ENCODE measurements at places on chromosomes 13 and 19. TPM values are rescaled to one million over a fixed set of nuclear protein-coding genes. Genes with fewer than 3 reads are reported as not detected.

DNA sequence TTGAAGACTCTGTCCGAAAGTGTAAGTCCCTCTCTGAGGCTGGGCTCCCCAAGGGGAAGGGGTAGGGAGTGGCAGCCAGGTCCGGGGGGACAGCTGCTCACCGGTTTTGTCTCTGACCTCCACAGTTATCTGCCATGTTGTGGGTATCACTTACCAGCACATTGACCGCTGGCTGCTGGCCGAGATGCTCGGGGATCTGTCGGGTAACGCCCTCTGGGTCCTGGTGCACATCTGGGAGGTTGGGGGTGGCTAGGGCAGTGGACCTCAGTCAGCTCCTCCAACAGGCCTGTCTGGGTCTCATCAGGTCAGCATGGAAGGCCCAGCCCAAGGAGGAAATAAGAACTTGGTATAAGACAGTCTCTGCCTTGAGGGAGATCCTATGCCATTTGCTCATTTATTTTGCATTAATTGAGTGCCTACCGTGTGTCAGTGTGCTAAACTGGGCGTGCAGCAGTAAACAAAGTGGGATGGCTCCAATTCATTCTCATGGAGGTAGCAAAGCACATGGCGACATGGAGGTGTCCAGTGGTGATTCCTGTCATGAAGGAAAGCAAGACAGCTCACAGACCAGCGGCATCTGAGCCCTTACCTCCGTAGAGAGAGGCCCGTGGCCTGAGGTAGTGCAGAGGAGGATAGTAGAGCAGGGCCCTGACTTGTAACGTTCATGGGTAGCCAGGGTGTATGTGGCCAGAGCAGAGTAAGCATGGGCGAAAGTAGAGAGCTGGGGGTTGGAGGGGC, 13.7 kb downstream of the EIF3K start:
- no peak for DNase-seq

DNA sequence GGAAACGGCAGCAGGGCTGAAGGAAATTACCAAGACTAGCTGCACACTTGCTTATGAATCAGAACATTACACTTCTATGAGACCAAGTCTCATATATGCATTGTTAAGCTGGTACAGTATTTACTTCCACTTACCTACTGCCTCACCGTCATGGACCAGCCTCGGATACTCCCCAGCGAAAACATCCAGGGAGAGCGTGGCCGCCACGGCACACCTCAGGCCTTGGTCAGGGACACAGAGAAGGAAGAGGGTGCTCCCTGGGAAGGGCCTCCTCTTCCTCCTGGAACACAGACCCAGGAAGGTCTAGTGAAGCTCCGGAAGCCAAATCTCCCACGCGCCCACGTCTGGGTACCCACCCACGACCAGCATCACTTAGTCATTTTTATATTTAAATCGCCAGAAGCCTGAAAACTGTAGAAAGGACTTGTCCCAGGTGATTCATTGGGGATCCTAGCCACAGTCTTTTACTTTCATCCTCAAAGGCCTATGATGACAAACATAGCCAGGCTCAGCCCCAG, 24.4 kb upstream of the MTIF3 start:
- no peak for DNase-seq

GRCh38 chr19:48501494-48502349, 9.9 kb downstream of the LMTK3 start:
- peak; percentile 42 for DNase-seq

- no peak for DNase-seq
Measured at GRCh38 chr19:47309038-47309437, 623 bp upstream of the C5AR1 start.

DNA sequence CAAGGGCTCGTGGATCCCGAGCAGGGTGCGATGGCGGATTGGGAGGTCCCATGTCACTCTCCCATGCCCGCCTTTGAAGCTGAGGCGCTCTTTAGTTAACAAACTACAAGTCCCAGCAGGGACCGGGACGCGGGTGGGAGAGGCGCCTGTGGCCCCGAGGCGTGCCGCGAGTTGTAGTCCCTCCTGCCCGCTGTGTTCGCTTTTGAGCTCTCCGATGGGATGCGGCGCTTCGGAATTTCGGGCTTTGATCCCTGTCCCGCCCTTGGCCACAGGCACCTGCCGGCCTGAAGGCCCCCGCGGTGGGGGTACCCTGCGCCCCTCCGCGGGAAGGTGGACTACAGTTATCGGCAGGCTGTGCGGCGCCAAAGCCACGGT, 11.0 kb downstream of the CYTH2 start:
- DNase-seq = no peak

GRCh38 chr19:23273590-23274412, 23.6 kb upstream of the ZNF724 start:
- peak; percentile 90 for DNase-seq

DNA sequence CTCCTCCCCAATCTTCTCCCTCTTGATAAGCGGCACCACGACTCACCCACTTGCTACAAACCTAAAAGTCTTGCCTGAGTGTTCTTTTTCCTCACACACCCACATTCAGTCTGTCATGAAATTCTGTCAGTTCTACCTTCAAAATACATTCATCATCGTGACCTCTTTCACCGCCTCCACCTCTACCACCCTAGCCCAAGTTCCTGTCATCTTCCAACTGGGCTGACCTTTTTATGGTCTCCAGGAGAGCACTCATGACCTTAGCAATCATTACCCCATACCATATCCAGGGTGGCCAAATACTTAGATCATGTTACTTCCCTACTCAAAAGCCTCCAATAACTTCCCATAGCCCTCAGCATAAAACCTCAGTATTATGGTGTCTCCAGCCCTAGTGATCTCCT, 110.4 kb upstream of the TSC22D1 start:
- no peak for DNase-seq

DNA sequence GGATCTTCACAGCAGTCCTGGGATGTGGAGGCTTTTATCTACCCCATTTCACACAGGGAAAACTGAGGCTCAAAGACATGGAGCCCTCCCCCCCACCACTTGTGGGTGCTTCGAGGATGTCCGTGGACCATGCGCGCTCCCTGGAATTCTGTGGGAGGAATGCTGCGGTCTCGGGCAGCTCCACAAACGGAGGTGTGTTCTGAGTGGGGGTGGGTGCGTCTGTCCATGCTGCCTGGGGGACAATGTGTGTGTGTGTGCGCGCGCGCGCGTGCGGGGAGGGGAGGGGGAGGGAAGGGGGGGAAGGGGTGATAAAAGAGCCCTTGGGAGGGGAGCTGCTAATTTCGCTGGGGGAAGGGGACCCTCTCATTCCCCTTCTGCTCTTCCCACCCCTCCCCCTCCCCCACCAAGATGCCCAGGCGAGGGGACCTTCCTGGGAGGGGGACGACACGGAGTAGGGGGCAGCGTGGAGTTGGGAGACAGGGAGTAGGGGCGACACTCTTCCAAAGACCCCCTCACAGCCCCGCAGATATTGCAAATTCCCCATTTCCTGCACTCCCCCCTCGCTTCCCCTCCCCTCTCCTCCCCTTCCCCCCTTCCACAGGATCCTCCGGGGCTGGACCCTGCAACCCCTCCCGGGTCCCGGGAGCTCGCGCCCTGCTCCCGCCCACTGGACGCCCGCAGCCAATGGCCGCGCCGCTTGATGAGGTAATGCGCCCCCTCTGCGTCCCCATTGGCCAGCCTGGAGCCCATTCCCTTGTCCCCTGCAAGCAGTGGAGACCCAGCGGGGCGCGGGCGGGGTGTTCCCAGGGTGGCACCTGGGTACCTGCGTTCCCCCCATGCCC, 18.9 kb upstream of the ZNRF4 start:
- no peak for DNase-seq

GRCh38 chr13:99981735-99982035, at the start of gene ZIC2:
ZIC2 (plus strand) TSS chr13:99981784; CDS start chr13:99982065, 281 bp downstream.
- DNase-seq = no peak

DNA sequence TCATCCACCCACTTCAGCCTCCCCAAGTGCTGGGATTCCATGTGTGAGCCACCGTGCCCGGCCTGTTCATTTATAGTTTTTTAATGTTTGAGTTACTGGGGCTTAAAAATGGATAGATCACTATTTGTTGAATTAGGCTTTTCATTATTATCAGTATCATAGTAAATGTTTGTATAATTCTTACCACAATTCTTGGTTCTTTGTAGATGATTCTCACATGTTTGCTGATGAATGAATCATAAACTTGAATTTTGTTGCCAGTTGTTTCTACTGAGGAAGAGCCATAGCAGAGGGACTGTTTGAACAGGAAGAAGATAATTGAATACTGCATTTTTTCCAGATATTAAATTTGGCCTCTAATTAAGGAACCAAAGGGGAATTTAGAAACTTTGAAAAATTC, 2.6 kb upstream of the LPAR6 start:
- no peak for DNase-seq

DNA sequence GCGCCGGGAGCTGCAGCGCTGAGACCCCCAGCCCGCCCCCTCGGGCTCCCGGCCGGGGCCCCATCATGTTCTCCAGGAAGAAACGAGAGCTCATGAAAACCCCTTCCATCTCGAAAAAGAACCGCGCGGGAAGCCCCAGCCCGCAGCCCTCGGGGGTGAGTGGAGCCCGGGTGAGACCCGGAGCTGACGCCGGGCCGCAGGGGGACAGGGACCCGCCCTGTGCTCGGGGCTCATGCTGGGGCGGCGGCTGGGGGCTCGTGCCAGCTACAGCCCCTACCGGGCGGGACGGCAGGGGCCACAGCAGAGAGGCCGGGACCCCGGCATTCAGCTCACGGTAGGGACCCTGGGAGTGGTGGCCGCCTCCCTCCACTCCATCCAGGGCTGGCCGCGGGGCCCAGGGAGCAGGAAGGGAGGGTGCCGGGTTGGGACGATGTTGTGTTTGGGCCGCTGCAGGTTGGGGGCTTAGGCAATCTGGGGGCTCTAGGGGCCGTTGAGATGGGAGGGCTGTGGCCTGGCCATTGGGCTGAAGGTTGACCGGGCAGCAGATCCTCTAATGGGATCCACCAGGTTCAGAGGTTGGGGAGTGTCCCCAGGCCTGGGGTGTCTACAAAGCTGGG, 482 bp downstream of the ARHGAP45 start:
- DNase-seq = no peak

- no peak for DNase-seq
Measured at GRCh38 chr13:77760893-77761292, 63.4 kb downstream of the SLAIN1 start.

DNA sequence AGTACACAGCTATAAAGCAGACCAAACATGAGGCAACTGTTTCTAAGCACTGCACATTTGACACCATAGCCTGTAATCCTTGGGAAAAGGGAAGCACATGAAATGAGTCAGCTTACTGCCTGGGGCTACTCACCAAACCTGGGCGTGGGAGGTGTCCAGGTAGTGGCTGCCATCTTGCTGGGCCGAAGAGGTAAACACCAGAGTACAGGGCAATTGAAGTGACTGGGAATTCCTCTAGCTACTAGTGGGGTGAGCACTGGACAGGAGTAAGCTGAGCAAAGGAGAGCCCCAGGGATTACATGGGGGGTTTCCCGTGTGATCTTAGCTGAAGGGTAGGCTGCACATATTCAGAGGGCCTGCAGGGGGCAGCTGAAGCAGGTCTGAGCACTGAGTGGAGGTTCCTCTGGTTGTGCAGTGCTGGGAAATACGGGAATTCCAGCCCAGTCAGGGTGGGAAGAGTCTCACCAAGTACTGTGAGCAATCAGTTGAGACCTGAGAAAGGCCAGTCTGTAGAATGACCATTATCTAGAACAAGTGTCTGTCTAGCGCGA, 140.5 kb downstream of the SLC7A1 start:
- no peak for DNase-seq

GRCh38 chr19:29842471-29843179, 30.8 kb downstream of the CCNE1 start:
- no peak for DNase-seq

- no peak for DNase-seq
Measured at GRCh38 chr13:25862156-25862555, 189.7 kb downstream of the SHISA2 start.

GRCh38 chr13:45298206-45298505, 42.8 kb downstream of the TPT1 start:
- no peak for DNase-seq

- no peak for DNase-seq
Measured at GRCh38 chr13:38830442-38831045, 143.7 kb downstream of the FREM2 start.

GRCh38 chr19:17648097-17648660, 40.0 kb downstream of the UNC13A start:
- DNase-seq = no peak

DNA sequence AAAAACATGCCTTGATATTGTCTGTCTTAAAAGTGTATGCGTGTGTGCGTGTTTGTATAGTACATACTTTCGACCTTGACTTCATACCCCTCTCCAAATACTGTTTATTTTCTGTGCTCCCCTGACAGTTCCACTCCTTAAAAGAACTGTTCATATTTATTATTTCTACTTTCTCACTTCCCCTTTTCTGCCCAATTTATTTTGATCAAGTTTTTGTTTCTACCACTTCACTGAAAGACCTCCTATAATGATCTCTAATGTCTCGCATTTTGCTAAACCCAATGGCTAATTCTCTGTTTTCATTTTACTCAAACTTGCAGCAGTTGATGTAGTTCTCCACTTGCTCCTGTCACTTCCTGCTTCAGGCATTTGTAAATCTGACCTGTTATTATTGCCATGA, 426.1 kb upstream of the KLF12 start:
- no peak for DNase-seq

DNA sequence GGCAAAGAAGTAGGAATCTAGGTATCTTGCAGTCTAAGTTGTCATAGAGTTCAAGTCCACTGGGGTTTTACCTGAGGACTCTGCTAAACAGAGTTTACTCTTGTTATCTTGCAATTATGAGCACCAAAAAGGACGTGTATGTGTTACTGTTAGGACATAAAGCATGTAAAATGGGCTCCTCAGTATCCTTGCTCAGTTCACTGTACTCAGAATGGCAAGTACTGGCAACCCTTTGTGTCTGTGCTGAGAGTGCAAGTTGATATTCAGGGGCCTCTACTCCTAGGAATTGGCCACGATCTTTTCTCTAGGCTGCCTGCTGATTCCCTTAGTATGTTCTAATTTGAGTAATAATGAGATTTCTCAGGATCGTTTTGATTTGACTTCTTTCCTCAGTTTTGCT, 13.3 kb downstream of the TDRD3 start:
- no peak for DNase-seq

DNA sequence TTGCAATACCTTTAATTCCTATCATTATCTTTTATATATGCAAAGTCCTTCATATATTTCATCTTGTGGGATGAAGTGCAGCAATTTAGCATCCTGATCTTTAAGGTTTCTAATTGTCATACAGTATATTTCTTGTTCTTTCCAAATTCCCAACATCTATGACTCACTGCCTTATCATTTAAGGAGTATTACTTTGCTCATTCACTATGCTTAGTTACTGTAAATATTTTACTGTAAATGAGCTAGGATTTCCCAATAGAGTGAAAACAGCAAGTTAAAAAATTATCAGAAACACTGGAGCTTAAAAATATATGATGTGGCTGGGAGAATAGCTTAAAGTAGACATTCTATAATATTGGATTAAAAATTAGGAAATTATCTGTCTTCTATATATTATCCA, 69.9 kb downstream of the SLITRK6 start:
- no peak for DNase-seq

The CGB3 gene
- not detected for total RNA-seq

The FCAR gene
- total RNA-seq = not detected

The RNASEH2A gene
- total RNA-seq = 15.0 TPM

The PDS5B gene
- 20.4 TPM for total RNA-seq

The FPR3 gene
- total RNA-seq = 0.13 TPM

The IRGC gene
- not detected for total RNA-seq

Data from dermis microvascular lymphatic vessel endothelial cell (primary cell).